Activated T-helper 2 cell treated with anti-CD3 and anti-CD28 coated beads, Interferon-gamma antibody, Interleukin-2, Interleukin-4, amounts not matched to agents 10 μg/mL and 5 μg/mL and 100 μg/mL, durations not matched to agents 14 hours and 24 hours and 36 hours (primary cell): ENCODE measurements at places on chromosomes 2 and 18.

DNA sequence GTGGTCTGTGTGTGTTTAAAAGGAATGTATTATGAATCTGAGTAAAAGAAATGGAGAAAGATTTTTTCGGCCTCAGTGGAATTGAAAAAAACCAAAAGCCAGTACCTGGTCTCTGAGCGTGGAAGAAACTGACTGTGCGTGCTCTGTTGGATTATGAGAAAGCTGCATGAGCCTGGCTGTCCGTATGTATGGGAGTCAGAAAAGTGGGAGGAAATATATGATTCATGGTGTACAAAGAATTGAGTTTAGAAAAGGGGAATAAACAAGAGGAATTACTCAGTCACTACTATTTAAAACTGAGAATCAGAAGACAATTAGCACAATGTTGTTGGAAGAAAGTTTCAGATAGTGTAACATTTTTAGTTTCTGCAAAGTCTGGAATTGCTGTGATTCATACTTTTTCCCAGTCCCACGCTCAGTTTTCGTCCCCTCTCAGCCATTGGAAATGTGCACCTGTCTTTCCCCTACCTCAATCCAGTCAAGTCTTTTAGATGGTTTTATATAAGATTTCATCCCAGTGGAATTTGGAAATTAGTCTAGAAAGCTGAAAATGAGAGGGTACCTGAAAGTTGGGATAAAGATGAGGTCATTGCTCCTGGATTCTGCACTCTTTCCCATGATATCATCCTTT is 66.4 kb upstream of the CHMP1B start:
- DNase-seq: no peak

DNA sequence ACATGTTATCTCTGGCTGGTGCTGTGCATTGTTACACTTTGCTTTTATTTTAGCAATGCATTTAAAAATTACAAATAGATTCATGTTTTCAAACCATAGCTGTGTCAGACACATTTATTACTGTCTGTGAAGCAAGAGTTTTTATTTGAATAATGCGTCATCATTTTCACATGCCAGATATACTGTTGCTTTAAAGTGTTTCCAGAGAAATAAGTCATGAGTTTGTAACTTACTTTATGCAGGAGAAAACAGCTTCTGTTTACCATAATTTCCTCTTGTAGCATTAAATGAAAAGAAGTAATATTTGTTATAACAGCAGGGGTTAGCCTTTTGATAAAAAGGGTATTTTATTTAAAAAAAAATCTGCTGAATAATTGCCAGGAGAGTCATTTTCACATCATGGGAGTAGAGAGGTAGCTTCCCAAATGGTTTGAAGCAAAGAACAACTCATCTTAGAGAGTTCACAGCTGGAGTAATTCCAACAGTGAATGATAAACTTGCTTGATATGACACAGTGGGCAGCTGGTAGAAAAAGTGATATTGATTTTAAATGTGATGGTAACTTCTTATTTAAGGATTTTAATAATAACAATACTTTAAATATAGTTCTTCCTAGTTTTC is 1274.5 kb upstream of the CRIM1 start:
- DNase-seq: no peak

DNA sequence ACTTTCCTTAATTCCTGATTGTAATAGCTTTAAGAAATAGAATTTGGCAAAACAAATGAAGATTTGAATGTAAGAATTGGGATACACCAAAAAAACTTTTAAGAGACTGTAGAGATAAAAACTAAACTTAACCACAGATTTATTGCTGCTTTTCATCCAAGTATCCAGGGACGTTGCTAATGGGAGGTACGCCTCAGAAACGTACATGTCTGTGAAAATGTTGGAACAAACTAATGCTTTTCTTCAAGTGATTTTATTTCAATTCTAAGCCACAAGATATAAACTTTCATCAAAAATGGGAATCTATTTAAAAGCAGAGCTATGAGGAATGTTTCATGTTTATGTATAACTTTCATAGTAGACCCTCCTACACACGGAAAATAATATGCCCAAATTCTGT is 66.3 kb downstream of the ARHGAP15 start:
- DNase-seq: no peak

DNA sequence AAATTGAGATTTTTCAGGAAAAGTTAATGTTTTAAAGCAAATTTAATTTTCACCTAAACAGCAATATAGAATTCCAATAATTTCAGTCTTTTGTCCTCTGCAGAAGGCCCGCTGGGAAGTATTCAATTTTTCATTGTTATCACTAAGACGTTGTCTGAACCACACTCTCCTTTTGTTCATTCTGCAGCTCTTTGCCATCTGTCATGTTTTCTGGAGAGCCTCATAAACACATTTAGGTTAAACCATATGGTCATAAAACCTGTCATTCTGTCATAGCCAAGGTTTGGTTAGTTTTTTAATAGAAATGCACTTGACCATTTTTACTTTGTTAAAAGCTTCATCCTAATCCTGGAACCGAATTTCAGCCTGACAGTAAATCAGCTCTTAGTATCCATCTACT is 54.0 kb upstream of the PGAP1 start:
- DNase-seq: no peak

GRCh38 chr18:24831871-24832665 is 371.6 kb downstream of the HRH4 start:
- DNase-seq: no peak
